Epithelial cell of alveolus of lung (primary cell): ENCODE measurements at places on chromosomes 7 and 10. TPM values are rescaled to one million over a fixed set of nuclear protein-coding genes. Genes with fewer than 3 reads are reported as not detected.

The MEOX2 gene
- total RNA-seq = 0.13 and 59.3 TPM in 2 replicates

The AS3MT gene
- total RNA-seq = 0.78 and 1.8 TPM in 2 replicates

The SPDYE18 gene
- not detected in 2 replicates for total RNA-seq

The AGR2 gene
- 5.2 TPM in 1 of 2 replicates, not detected in the other for total RNA-seq

The SPDYE16 gene
- total RNA-seq = not detected in 2 replicates

The ABCB1 gene
- 1.3 TPM in 1 of 2 replicates, not detected in the other for total RNA-seq

The PRSS37 gene
- not detected in 2 replicates for total RNA-seq

The CCDC7 gene
- 2.7 and 3.6 TPM in 2 replicates for total RNA-seq

The CCDC172 gene
- not detected in 2 replicates for total RNA-seq

The UNC5B gene
- total RNA-seq = 9.8 and 35.6 TPM in 2 replicates

The ZNF853 gene
- total RNA-seq = 5.8 and 6.5 TPM in 2 replicates

The SEMA4G gene
- total RNA-seq = 2.8 and 6.1 TPM in 2 replicates

The TSPAN12 gene
- 2.2 and 27.5 TPM in 2 replicates for total RNA-seq

The CALD1 gene
- total RNA-seq = 149 and 265 TPM in 2 replicates

The NPFFR1 gene
- not detected in 2 replicates for total RNA-seq

The MYO3A gene
- total RNA-seq = not detected in 2 replicates

The PARP12 gene
- 8.6 and 20.6 TPM in 2 replicates for total RNA-seq

The PNLIP gene
- total RNA-seq = not detected in 2 replicates

The JAKMIP3 gene
- total RNA-seq = 0.08 TPM in 1 of 2 replicates, not detected in the other

The LRMDA gene
- 0.26 and 2.5 TPM in 2 replicates for total RNA-seq

The GDF10 gene
- total RNA-seq = 0.91 and 8.2 TPM in 2 replicates

The PRKCQ gene
- 0.24 and 0.65 TPM in 2 replicates for total RNA-seq

The VSIR gene
- 1.8 and 21.9 TPM in 2 replicates for total RNA-seq

The INMT gene
- total RNA-seq = 1.7 and 11.2 TPM in 2 replicates

The TLX1 gene
- not detected in 2 replicates for total RNA-seq

The COL26A1 gene
- 1.4 TPM in 1 of 2 replicates, not detected in the other for total RNA-seq

The HOXA3 gene
- total RNA-seq = 8.1 and 9.4 TPM in 2 replicates

The TMEM229A gene
- total RNA-seq = under 0.01 and 1.4 TPM in 2 replicates

The VAX1 gene
- not detected in 2 replicates for total RNA-seq

The ODAD2 gene
- total RNA-seq = 0.52 and 0.64 TPM in 2 replicates

The LIPF gene
- not detected in 2 replicates for total RNA-seq

The PLCE1 gene
- total RNA-seq = 0.24 and 1.6 TPM in 2 replicates

The MMD2 gene
- total RNA-seq = not detected in 2 replicates

The ANKIB1 gene
- total RNA-seq = 18.9 and 20.9 TPM in 2 replicates

The BTBD16 gene
- not detected in 2 replicates for total RNA-seq
